ENCODE measurements at places on chromosomes 12 and 14. TPM values are rescaled to one million over a fixed set of nuclear protein-coding genes. Genes with fewer than 3 reads are reported as not detected.

The SERPINA9 gene
- not detected for total RNA-seq

The ATF1 gene
- total RNA-seq: 22.6 TPM

The CLEC2D gene
- total RNA-seq: 0.19 TPM

The NRIP2 gene
- not detected for total RNA-seq

The GUCY2C gene
- total RNA-seq: 0.08 TPM

The MANSC4 gene
- total RNA-seq: not detected

The COX8C gene
- total RNA-seq: not detected
